Activated CD4-positive, alpha-beta T cell treated with anti-CD3 and anti-CD28 coated beads, Interleukin-2, Interleukin-6, amounts not matched to agents 100 ng/mL and 50 ng/mL, durations not matched to agents 16 hours and 8 hours (primary cell): ENCODE measurements at places on chromosomes 5 and 9.

GRCh38 chr5:45601424-45601823 lies 94.8 kb downstream of the HCN1 start:
- DNase-seq = no peak

GRCh38 chr5:101605700-101606099 lies 690.4 kb downstream of the SLCO4C1 start:
- DNase-seq = no peak

- DNase-seq = no peak
Measured at GRCh38 chr9:3760031-3760430, 234.2 kb upstream of the RFX3 start.

DNA sequence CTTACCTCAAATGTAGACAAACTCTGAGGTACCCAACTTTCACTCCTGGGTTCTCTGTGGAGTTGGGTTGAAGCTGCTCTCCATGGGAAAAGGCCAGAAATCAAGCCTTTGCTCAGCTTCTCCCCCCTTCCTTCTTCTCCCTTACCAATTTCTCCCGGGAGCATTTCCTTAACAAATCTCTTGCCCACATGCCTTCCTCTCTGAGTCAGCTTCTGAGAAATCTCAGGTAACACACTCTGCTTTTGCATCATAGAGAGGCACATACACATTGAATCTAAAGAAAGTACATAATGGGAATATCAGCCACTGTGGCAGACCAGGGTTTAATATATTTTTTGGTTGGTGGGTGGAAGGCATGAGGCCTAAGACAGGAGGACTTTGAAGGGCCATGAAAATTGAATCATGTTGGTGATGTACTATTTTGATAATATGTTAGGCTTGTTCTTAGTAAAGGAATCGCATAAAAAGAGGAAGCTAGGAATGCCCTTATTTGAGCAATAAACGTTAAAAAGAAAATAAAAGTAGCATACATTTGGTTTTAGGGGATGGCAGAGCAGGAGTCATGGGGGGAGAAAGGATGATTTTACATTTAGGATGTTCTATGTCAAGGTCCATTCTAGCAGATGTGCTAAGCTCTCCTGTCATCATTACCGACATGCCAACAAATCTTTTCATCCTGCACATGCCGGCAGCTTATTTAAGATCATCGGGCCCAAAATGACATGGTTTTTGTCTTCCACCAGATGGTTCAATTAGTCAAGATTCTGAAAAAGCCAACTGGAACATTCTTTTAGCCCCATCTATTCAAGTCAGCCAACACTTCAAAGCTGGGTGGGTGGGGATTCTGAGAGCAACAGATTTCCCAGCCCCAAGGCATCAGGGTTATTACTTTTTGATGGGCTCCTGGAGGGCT lies 199.5 kb upstream of the CLINT1 start:
- DNase-seq = no peak

DNA sequence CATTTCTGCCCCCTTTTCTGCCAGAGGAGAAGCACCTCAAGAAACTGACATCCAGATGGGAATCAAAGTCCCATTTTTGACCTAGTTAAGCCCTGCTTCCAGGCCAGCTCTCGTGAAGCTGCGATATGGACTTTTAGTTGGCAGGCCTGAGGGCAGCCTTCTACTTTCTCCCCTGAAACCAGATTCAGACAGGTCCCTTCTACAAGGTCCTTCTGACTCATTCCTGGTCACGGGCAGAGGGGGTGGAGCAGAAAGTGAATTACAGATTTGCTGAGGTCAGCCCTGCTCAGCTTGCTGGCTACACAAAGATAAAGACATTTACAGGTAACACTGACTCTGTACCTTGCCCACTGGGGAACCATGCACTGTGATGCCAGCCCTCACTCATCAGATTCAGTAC lies 52.8 kb upstream of the TUT7 start:
- peak; percentile 19 for DNase-seq

DNA sequence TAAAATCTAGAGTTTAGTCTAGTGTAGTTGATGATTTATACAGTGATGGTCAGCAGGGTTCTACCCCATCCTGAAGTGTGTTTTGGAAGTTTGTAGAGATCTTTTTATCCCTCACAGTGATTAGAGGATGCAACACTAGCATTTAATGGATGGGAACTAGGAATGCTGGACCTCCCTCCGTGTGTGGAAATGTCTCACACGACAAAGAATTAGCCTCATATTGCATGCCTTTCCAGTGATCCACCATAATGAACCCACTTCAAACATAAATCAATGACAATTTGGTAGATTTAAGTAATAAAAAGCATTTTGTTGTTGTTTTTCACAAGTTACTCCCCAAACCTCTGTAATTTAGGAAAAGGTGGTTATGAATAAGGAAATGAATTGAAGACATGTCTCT lies 82.5 kb upstream of the LMNB1 start:
- DNase-seq = no peak

GRCh38 chr5:29516224-29516623 lies 1677.3 kb upstream of the CDH6 start:
- DNase-seq = no peak

DNA sequence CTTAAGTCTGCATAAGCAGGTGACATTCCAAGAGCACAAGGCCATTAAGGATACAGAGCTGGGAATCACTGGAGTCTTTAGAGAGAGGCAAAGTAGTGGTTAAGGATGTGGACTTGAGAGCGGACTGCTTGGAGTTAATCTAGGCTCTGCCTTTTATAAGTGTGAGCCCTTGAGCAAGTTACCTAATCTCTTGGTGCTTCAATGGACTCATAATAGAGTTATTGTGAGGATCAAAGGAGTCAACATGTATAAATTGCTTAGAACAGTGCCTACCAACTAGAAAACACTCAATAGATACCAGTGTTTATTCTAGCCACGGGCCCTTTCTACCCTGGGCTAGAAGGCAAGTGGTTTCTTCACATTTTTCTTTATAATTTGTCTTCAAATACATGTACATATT lies 819.4 kb downstream of the NR2F1-AS1 start:
- no peak for DNase-seq

GRCh38 chr5:180343110-180343830 lies 9.9 kb downstream of the GFPT2 start:
- no peak for DNase-seq

- DNase-seq = peak; percentile 30
Measured at GRCh38 chr5:141343242-141343952, at the start of gene PCDHGA3. TSS of gene PCDHGA3 (plus strand) at chr5:141343829. CDS start at chr5:141344034, 205 bp downstream.

- DNase-seq = peak; percentile 27
Measured at GRCh38 chr9:15191378-15191777, 115.6 kb downstream of the TTC39B start.

DNA sequence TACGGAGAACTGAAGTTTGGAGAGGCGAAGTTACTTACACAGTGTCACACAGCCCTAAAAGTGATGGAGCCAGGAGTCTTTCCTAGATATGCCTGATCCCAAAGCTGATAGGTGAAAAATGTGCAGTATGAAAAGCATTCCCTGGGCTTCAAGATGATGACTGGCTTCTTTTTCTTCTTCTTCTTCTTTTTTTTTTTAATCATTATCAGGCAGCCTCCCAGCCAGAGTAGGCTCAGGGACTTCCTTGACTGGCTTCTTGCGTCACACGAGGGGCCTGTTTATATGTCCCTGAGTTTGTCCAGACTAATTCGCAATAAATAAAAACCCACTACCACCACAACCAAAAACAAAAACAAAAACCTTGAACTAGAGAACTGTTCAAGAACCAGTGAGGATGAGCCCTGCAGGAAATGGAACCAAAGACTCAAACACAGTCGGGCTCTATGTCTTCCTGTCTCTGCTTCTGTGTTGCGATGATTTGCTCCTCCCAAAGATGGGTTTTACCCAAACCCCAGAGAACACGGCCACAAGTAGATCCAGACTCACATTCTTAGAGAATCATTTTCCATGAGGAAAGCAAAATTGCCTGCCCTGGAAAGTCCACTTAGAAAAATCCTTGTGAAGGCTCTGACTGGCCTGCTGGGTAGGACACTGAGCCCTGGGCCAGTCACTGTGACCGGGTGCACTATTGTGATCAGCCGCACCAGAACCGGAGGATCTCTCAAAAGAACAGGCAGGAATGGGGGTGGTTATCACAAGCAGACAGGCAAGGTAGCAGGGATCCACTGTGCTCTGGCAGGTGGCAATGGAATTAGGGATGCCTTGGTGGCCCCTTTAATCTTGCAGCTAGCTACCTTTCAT lies 38.0 kb upstream of the ADAM19 start:
- no peak for DNase-seq

DNA sequence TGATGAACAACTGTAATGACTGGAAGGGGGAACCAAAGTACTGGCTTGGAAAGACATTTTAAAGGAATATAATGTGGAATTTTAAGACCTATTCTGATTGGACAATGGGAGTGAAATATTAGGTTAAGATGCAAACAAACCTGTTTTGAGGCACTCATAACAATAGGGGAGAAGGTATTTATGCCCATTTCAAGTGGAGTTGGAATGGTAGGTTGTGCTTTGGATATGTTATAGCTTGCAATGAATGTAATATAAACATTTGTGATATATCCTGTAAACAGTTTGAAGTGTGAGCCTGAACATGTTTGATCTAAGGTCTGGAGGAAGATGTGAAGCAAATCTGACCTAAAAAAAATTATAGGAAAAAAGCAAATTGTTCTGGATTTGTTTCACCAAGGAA lies 129.6 kb upstream of the GRHPR start:
- DNase-seq = no peak

- DNase-seq = peak; percentile 22
Measured at GRCh38 chr5:179558932-179559283, 8.6 kb downstream of the RUFY1 start.

DNA sequence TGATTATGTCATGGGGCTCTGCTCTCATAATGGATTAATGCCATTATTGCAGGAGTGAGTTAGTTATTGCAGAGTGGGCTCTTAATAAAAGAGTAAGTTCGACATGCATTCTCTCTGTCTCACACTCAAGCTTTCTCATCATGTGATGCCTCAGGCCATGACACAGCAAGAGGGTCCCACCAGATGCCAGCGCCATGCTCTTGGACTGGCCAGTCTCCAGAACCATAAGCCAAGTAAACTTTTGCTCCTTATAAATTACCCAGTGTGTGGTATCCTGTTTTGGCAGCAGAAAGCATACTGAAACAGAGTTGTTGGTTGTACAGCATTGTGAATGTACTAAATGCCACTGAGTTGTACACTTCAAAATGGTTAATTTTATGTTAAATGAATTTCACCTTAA lies 138.1 kb downstream of the MYO10 start:
- DNase-seq = no peak

GRCh38 chr9:137708590-137709284 lies 89.9 kb downstream of the EHMT1 start:
- DNase-seq = no peak

DNA sequence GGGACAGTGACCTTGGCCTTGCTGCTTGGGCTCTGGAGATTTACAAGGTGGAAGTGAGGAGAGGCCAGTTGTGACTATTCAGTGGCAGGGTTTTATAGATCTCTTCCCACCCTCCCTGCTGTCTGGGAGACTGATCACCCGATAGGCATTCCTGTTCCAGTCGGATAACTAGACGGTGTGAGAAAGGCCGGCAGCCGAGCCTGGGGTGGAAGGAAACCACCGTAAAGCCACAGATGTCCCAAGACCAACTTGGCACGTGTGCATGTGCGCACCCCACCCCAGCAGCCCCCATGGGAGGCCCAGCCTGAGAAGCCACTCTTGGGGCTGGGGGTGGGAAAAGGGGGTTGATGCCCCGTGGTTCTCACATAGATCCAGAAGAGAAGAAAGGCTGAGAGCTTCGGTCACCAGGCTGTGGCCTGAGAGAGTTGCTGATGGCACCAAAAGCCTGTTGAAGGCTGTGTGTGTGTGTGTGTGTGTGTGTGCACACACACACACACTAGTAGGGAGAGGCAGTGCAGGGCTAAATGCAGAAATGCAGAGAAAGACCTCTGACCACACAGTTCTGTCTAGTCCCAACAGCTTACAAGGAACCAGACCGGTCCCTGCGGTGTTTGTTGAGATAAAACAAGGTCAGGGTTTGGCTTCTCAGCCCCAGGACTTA lies 225.8 kb downstream of the FANCC start:
- DNase-seq = no peak

DNA sequence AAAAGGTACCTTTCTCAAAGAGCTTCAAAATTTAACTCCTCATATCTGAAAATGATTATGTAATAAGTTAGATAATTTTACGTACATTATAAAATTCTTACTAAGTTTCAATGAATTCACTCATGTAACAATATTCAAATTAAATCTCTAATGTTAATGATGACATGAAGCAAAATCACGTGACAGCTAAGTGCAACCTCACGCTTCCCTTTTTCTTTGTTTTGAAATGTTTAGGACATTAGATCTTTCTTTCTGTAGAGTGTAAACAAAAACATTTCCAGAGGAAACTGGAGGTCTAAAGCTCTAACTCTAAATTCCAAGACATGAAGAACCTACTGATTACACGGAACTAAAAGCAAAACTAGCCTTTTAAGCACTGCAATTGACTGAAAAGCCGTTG lies 227.3 kb upstream of the TBCA start:
- DNase-seq = no peak

GRCh38 chr5:6508931-6509330 lies 60.3 kb downstream of the UBE2QL1 start:
- no peak for DNase-seq

DNA sequence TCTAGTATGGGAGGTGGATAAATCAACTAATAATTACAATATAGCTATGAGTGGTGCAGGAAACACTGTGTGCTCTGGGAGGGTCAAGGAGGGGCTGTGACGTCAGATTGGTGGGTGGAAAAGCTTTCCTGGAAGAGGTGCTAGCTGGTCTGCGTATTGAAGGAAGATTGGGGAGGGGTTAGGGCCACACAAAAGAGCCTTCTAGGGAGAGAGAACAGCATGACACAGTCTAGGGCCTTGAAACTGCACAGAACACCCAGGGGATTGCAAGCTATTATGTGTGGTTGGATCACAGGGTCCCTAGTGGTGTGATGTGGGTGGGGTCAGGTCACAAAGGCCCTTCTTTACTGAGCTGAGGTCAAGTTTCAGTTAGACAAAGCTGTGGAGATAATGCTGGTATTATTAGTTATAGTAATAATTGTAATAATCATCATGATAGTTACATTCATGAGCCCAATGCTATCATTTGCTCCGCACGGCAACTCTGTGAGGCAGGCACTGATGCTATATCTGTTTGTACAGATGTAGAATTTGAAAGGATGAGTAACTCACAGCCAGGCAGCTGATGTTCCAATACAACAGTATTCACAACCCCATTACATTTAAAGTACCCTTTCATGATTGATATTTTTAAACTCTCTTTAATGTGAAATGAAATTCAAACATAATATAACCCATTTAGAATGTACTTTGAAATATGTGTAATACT lies 197.4 kb upstream of the IL12B start:
- no peak for DNase-seq
